ENCODE measurements at places on chromosomes 13 and 19.

DNA sequence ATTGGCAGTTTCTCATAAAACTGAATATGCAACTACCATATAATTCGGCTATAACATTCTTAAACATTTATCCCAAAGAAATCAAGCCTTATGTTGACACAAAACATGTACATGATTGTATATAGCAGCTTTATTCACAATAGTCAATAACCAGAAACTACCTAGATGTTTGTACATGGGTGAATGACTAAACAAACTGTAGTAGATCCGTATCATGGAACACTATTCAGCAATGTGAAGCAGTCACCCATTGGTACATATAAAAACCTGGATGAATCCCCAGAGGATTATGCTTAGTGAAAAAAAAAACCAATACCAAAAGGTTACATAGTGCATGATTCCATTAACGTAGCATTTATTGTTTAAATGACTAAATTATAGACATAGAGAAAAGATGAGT lies 471.7 kb upstream of the KLHL1 start:
- DNase-seq, result no peak

GRCh38 chr19:13095393-13095784 lies 7.3 kb downstream of the LYL1 start:
- peak; percentile 24 for DNase-seq

- DNase-seq, result no peak
Observed at GRCh38 chr19:53655042-53655665, 23.4 kb downstream of the DPRX start.

DNA sequence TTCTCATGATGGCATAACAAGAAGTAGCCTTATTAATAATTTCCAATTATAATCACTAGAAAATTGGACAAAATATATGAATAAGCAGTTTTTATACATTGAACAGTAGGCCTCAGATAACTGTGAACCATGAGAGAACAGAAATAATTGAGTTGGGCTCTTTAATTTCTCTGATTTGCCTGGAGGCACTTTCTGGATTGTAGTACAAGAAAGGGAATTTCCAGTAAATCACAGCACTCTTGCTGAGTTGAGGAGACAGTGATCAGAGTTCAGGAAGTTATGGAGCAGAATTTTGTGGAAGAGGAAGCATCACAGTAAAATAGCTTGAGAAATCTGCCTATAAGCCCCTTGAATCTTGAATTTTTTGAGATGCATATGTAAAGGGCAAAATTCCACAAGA lies 216.2 kb downstream of the MAB21L1 start:
- DNase-seq, result no peak

- DNase-seq, result no peak
Observed at GRCh38 chr13:41370736-41371135, 59.7 kb downstream of the NAA16 start.

DNA sequence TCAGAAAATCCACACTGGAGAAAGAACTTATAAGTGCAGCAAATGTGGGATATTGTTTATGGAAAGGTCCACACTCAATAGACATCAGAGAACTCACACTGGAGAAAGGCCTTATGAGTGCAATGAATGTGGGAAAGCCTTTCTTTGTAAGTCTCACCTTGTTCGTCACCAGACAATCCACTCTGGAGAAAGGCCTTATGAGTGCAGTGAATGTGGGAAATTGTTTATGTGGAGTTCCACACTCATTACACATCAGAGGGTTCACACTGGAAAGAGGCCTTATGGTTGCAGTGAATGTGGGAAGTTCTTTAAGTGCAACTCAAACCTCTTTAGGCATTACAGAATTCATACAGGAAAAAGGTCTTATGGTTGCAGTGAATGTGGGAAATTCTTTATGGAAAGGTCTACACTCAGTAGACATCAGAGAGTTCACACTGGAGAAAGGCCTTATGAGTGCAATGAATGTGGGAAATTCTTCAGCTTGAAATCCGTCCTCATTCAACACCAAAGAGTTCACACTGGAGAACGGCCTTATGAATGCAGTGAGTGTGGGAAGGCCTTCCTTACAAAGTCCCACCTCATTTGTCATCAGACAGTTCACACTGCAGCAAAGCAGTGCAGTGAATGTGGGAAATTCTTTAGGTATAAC lies 12.0 kb upstream of the ZNF548 start:
- no peak for DNase-seq

- DNase-seq, result no peak
Observed at GRCh38 chr13:99285432-99286182, 21.6 kb downstream of the GPR183 start.

DNA sequence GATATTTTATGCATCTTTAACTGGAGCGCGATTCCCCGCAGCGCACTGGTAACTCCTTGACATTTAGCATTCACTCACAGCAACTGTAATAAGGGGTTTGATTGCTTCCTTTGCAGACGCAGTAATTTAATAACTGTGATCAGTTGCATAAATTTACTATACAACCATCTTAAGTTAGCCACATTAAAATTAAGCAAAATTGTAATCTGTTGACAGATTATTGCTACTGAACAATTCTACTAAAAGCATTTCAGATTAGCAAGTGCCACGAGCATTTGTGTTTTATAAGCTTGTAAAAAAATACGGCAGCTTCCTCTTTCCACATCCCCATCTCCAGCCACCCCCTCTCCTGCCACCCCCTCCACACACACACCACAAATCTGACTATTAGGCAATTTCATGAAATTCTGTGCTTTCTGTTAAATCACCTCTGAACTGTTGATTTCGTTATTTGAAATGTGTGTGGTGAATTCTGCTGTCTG lies 44.4 kb downstream of the TSHZ3 start:
- peak; percentile 78 for DNase-seq

DNA sequence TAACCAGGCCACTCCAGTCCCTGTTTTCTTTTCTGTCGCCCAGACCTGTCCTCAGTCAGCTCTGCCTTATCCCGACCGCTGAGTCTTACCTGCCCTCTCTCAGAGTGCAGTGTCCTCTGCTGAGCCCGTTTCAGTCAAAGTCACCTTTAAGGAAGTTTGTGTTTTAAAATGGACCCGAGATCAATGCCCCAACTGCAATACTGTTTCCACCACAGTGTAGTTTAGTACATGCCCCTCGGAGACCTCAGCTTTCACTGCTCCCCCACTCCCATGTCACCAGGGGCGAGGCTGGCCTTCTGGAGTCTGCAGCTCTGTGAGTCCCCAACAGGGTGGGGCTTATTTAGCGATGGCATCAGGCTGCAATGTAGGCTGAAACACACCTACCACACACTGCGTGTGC lies 248.4 kb upstream of the TSHZ3 start:
- no peak for DNase-seq

DNA sequence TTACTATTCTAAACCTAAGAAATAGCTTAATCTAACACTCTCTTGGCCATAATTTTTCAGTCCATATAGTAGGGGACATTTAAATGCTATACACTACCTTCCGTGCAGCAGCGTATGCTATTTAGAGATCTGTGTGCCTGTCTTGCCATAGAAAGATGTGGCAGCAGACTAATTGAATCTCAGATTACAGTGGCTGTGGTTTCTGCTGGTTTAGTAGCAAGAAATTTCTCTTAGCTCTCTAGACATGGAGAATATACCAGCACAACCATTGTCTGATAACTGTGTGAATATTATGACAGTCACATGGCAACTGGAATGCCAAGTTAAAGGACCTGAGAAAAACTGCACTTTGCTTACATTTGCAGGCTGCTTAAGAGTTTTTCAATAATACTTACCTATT lies 672.4 kb upstream of the MIR17HG start:
- no peak for DNase-seq

DNA sequence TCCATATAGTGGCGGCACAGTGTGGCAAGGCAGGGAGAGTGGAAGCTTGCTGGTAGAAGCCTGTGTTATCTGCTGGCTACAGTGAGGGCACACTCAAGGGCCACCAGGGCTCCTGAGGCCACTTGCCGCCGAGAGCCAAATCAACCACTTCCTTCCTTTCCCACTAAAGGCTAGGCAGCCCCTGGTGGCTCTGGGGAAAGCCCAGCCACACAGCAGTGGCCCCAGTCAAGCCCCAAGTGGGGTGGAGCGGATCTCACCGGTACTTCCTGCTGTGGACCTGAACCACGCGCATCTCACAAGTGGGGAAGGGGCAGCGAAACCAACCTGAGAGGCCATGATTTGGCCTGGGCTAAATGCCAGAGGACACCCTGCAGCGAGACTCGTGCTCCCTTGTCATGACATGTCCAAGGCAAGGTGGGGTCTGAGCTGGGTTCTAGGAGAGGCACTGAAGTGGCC lies 21.9 kb upstream of the SLC35E1 start:
- peak; percentile 31 for DNase-seq

DNA sequence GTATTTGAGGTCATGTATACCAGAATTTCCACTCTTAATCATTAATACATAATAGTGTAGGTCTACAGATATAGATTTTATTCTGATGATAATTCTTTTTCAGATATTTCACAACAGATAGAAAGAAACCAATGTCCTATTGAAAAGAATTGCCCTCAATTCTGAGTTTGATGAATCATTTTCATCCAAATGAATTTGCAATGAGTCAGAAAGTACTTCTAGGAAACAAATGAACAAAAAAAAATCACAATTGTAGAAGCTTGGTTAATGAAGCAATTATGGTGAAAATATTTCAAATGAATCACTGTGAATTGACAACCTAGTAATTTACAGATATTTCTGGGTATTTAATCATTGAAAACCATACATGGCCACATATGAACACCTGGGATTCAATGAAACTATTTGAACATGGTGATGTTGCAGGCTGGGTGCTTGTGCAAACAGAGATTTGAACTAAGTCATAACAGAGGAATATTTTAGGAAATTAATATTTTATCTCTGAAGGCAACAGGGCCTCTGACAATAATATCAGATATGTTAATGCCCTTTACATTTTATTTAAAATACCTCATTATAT lies 360.9 kb downstream of the SLITRK5 start:
- no peak for DNase-seq

- peak; percentile 16 for DNase-seq
Observed at GRCh38 chr19:15195371-15196334, 5.1 kb downstream of the NOTCH3 start.

DNA sequence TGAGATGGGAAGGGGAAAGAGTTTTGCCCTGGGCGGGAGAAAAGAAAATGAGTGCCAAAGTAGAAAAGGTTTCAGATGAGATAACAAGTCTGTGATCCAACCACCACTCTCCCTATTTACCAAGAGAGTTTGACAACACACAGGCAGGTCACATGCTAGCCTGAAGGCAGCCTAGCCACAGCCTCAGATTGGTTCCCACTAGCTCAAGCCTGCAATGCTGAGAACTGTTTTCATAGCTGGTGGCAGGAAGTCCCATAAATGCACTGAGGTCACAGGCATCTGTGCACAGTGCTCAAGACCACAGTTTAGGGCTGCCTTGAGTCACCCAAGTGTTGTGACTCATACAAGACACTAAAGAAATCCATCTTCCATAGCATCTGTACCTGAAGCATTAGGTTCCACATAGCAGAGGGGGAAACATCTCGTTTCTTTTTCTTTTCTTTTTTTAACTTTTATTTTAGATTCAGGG lies 18.5 kb upstream of the POP4 start:
- DNase-seq, result no peak

GRCh38 chr19:41302624-41303351 lies 7.2 kb upstream of the CCDC97 start:
- peak; percentile 79 for DNase-seq

DNA sequence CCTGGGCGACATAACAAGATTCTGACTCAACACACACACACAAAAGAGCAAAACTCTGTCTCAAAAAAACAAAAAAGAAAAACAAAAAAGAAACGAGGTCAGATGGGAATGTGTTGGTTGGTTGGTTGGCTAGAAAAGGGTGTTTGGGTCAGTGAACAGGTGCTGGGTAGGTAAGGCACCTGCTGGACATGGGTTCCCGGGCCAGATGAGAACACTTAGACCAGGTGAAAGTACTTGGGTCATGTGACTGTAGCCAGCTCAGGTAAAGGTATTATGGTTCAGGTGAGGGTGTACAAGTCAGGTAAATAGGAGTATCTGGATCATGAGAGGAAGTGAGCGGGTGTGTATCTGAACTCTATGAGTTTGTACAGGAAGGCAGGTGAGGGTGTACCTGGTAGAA lies 14.5 kb upstream of the ZNF414 start:
- DNase-seq, result no peak

DNA sequence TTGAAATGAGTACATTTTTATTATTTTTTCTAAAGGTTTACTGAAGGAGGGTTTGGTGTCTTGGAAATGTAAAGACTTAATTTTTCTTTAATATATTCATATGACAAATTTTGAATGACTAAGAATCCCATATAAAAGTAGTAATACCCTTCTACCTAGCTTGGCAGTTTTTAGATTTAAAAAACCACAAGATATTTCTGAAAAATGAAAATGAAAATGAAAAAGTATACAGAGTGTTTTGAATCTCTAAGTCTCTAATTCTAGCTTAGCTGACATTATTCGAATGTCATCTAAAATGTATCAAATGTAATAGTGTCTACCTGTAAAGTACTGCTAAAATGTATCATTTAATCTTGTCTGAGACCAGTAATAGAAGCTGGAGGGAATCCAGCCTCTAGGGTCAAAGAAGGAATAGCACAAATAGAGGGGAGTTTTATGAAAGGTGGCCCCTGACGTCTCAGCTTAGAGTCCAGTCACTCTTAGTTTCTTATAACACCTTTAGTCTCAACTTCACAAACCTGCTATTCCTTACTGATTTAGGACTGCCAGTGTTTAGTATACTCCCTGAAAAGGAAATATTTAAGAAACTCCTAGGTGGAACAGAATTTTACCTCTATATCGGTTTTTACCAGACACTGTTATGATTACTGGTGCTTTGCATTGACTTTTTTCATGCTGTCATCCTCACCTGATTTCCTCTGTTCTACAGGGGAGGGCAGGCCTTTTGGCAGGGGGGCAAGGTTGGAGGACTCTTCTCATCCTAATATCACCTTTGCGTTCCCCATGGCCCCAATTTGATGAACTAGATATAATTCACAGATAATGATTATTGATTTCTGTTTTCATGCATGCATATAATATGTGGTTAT lies 16.2 kb upstream of the MIR17HG start:
- DNase-seq, result no peak

- no peak for DNase-seq
Observed at GRCh38 chr19:41426116-41426841, 895 bp downstream of the B3GNT8 start.

DNA sequence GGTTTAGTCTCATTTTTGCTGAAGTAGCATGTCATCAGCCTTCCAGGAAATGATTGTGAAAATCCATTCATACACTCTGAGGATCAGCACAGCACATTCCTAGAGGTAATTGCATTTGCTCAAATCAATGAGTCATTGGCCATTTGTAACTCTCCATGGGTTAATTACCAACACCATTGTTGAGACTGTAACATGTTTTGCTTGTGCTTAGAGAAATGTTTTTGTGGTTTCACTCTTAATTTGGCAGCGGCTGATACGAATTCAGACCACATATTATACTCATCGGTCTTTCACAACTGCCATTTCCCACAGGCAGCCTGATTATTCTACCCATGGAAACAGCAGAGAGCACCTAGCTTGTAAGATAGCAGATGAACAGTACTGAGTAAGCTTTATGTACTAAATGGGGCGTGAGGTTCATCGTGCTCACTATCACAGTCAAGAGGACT lies 110.3 kb downstream of the NHLRC3 start:
- no peak for DNase-seq
